Placental pericyte (primary cell): ENCODE measurements at places on chromosomes 7 and 10. TPM values are rescaled to one million over a fixed set of nuclear protein-coding genes. Genes with fewer than 3 reads are reported as not detected.

Gene C10orf62
- total RNA-seq = not detected in 2 replicates

Gene ERVW-1
- total RNA-seq = not detected in 2 replicates

Gene SFTPD
- 0.66 TPM in 1 of 2 replicates, not detected in the other for total RNA-seq

Gene CHN2
- total RNA-seq = 0.29 and 0.44 TPM in 2 replicates
